Dorsolateral prefrontal cortex (tissue), 122 donors: ENCODE measurements at places on chromosomes 2 and 18.

DNA sequence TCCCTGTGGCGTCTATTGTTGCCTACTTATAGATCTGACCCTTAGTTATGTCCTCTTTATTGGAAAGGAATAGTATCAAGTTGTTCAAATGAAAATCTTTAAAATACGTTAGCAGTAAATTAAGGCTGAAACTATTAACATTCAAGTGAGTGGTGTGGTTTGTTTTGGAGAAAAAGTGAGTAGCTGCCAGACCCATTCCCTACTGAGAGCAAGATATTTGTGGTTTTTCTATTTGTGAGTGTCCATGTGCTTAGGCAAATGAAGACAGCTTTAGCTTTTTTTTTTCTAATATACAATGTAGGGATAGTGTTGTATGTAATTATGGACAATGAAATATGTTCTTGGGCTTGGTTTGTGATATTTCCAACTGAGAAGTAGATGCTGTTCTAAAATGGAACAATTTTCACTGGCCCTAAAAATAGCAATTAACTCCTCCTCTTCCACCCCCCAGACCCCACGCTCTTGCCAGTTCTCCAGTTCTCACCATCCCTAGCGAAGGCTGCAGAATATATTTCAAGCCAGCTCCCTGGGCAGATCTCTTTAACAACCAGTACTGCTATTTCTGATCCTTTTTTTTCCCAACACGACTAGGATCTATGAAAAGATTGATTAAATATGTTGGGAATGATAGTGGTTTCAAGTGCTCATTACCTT lies 83.1 kb downstream of the CCDC85A start:
- DNase-seq = no peak

DNA sequence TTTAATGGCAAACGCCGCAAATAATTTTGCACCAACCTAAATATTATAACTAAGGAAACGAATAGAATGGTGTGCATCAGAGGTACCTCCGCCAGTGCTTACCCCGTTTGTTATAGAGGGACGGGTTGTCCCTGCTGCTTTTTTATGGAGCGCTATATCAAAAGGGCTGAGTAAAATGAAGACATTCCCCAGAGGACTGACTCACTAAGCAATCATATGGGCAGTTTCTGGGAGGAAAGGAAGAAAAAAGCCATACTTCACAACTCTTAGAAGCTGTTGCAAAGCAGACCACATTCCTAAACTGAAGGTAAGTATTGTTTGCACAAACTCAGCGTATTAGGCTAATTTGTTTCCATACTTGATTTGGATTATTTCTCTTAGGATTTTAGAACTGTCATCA lies 12.9 kb downstream of the ID2 start:
- no peak for DNase-seq

DNA sequence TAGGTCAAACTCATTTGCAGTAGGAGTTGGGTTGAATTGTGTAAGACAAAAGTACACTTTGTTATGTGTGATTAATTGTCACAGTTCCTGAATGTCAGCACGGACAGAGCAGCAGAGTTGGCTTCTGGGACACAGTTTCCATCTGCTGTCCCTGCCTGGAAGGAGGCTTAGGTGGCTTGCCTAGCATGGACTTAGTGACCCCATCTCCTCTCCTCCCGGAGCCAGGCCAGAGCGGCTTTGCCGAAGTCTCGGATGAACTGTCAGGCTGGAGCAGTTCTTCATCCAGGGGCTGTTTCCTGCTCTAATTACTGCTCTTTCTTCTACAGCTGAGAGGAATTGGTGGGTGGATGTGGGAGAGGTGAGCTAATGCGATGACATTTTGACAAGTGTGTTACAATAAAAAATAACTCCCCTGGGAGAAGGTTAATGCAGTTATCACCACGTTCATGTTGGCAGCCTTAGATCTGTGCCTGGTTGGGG lies 102.0 kb downstream of the SH3RF3 start:
- no peak for DNase-seq

GRCh38 chr2:216388046-216388884 lies 16.0 kb upstream of the MARCHF4 start:
- no peak for DNase-seq

- DNase-seq = no peak
Observed at GRCh38 chr2:98505311-98505808, 60.7 kb downstream of the INPP4A start.
